ENCODE measurements at places on chromosomes 4 and X.

DNA sequence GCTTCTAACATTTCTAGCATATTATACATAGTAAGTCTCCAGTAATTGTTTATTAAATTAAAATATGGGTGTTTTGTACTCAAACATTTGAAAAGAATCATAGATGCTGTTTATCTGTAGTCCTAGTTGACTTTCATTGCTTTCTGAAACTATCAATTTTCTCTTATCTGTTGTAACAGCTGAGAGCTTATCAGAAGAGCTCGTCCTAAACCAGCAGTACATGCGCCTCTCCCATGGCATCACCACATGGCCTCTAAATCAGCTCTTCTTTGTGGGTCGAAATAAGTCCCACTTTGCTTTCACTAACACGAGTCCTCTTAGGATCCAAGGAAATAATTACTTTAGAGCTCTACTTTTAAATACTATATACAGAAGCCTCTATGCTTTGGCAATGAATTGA is 55.1 kb downstream of the PPP3CA start:
- no peak for DNase-seq

- DNase-seq, result no peak
Observed at GRCh38 chr4:118797558-118798142, 38.3 kb downstream of the SEC24D start.

- no peak for DNase-seq
Observed at GRCh38 chrX:134461437-134461836, 1.5 kb downstream of the HPRT1 start.

- DNase-seq, result no peak
Observed at GRCh38 chr4:148027201-148027600, 295.3 kb downstream of the ARHGAP10 start.

DNA sequence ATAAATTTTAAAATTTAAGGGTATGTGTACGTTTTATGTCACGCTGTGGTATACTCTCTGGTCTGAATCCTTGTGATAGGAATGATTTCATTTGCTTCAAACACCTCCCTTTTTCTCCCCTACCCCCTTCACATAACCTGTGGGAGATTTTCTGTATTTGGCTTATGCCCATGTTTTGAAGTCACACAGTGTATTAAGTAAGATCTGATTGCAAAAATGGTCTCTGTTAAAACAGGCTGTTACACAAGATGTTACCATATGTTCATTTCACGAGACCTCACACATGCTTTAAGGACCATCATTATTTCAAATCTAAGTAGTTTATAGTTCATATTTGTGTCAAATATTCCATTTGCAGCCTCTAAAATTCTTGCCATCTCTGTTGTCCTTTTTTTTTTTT is 63.5 kb downstream of the TMEM131L start:
- DNase-seq, result no peak

- DNase-seq, result no peak
Observed at GRCh38 chr4:56400560-56400959, 13.3 kb upstream of the AASDH start.

GRCh38 chrX:154515090-154515965 is 704 bp downstream of the FAM3A start:
- no peak for DNase-seq

GRCh38 chr4:140884431-140885058 is 128.4 kb upstream of the TBC1D9 start:
- peak; percentile 77 for DNase-seq

- no peak for DNase-seq
Observed at GRCh38 chrX:153361781-153362397, 27.9 kb downstream of the ZNF275 start.

DNA sequence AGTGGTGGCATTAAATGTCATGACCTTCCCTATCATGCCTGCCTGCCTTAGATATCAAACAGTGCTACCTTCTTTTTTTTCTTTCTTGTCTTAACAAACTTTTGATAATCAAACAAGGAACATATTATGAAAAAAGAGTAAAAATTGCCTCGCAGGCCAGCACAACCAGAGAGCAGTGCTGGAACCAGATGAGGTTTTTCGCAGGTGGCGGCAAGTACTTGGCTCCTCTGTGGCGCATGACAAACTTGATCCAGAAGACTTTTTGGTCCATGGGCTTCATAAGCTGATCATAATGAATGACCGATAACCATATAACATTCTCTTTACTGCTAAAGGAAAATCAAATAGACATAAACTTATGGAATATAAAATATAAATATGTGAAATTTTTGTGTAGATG is 61.8 kb downstream of the UGT2B10 start:
- DNase-seq, result no peak

- DNase-seq, result peak; percentile 73
Observed at GRCh38 chr4:89640620-89641366, 196.2 kb downstream of the SNCA start.

GRCh38 chr4:153143527-153144348 is 60.5 kb upstream of the TRIM2 start:
- no peak for DNase-seq

DNA sequence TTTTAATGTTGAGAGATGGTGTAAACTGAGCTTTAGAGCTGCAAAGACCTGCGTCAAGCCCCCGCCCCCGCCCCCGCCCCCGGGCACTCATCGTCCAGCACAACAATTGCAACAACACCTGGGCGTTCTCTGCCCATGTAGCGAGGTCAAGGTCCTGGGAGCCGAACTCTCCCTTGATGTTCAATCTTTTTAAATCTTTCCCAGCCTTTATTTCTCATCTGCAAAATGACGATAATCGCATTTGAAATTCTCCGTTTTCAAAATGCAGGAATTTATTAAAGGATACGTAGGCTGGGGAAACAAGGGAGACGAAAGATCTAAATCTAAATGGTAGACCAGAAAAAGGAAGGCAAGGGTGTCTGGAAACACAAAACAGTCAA is 648 bp upstream of the MSMO1 start:
- peak; percentile 61 for DNase-seq

DNA sequence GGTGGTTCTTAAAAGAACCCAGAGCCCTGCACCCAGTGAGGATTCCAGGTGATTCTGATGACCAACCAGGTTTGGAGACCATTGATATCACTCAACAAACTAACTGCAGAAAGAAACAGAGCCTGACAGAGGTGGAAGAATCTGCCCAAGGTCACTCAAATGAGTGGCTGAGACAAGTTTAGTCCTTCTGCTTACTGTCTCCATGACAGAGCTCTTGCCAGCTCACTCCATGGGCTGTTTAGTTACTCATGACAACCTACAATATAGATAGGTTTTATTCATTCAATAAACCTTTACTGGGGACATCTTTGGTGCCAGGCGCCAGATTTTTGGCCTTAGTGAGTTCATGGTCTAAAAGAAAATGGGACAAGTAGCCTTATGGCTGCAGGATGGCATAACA is 124.3 kb downstream of the RAB28 start:
- DNase-seq, result no peak

DNA sequence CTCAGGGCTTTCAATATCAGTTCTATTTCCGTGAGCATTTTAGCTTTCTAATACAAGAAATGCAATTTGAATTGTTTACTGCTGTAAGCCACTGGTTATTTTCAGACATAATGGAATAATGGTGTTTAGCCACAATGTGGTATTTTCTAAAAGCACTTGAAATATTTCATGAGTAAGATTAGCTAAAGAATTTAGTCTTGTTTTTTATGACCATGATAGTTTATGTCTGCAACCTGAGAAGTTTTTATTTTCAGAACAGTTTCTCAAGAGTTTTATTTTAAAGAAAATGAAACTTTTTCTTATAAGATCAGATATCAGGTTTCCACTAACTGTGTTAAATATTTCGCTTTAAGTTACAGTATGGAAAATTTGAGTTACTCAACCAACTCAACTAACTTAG is 60.2 kb downstream of the SLIT2 start:
- DNase-seq, result no peak

DNA sequence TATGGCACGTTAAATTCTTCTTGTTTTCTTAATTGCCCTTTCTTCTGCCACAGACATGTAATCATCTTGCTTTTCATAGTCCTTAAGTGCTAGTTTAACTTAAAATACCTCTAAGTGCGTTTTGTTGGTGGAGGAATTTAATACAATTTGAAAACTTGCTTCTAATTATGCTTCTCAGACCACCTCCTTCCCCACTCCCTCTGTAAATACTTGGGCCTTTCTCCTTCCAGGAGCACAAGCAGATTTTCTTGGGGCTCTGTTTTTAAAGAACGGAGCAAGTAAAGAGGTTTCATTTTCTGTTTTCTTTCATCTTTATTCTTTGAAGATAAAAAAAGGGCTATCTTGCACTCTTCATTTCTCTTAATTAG is 559 bp upstream of the PCDH18 start:
- DNase-seq, result no peak

- no peak for DNase-seq
Observed at GRCh38 chr4:122635205-122635604, 14.3 kb upstream of the IL21 start.

DNA sequence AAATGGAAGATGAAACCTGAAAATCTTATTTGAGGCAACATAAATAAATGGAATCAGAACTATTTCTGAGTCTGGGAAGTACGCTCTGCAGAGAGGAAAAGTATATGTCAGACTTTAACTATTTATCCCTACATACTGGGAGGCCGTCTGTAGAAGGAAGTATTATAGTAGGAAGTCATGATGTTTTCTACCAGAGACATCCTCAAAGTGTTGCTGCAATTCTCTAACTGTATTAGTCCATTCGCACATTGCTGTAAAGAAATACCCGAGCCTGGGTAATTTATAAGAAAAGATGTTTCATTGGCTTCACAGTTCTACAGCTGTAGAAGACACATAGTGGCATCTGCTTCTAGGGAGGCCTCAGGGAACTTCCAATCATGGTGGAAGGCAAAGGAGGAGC is 88.7 kb upstream of the TBL1X start:
- no peak for DNase-seq

DNA sequence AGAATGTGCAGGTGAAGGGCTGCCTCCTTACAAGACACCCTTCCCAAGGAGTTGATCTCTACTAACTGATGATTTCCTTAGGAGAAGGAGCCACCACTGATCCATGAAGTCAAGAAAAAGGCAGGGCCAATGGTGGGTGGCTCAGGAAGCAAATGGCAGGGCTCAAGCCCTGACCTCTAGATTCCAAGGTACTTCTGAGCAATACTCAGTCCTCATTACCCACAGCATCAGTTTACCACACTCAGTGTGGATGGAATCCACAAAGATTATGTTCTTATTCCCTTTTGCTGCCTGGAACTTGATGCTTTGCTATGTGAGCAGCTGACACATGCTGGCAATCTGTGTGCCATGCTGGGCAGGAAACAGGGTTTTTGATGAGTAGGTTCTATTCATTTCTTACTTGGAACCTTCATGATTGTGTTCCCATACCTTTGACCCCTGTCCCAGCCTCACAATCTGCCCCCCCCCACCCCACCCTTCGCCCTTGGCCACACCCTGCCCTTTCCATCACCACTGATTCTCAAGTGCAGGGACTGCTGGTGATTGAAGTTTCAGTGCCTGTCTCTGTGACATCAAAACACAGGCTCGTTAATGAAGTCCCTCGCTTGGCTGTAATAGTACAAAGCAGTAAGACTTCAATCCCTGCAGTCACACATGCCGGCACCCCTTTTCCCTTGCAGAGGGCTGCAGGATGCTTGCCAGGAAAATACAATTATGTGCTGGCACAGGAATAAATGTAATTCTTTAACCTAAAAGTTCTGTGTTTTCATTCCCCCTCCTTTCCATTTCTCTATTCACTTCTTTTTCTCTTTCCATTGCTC is 135.6 kb upstream of the GPC4 start:
- DNase-seq, result no peak

GRCh38 chrX:3609810-3610209 is 103.6 kb downstream of the PRKX start:
- no peak for DNase-seq

DNA sequence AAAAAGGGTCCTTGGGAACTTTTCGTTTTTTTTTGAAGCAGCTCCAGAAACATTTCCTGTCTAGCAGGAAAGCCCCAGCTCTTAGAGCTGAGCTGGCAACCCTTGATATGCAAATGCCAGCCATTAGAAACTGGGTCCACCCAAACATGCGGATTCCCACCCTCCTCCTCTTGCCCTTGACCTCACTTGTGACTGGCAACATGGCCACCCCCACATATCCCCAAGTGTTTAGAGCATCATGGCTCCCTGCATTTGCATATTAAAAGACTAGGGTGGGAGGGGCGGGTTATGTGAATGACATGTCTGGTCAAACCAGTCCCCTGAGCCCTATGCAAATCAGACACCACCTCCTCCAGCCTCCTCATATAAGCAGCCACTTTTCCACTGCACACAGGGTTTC is 671.1 kb downstream of the FAT4 start:
- peak; percentile 40 for DNase-seq

DNA sequence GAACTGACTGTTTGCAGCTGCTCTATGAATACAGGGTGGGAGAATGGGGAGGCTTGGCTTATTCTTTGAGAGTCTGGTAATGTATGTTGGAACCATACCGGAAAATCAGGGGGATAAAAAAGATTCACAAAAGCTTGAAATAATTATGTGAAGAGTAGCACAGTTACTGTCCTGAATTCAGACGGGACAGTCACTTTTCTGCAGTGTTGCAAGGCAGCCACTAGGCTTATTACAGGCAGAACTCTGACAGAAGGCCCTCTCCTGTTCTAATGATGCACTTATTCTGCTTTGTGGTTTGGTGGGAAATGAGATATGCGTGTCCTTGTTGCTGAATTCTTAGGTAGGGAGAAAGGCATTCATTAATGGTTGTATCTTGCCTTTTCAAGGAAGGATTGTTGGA is 37.2 kb downstream of the GUCY1B1 start:
- peak; percentile 37 for DNase-seq

DNA sequence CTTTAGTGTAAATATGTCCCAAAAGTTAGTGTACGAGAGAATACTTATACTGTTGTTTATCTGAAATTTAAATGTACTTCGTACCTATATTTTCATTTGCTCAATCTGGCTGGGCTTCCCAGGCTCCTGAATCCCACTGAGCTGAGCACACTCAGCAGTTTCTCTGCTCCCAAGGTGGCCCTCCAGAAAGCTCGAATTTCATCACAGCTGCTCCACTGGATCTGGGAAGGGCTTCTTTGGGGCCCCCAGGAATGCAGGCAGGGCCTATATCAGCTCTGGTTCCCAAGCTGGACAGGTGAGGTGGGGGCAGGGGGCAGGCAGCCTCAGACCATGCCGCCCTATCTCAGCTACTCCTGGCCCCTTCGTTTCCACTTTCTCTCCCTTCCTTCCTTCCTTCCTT is 1.5 kb upstream of the FATE1 start:
- DNase-seq, result no peak

- DNase-seq, result no peak
Observed at GRCh38 chrX:13110433-13111324, 66.3 kb upstream of the FAM9C start.

DNA sequence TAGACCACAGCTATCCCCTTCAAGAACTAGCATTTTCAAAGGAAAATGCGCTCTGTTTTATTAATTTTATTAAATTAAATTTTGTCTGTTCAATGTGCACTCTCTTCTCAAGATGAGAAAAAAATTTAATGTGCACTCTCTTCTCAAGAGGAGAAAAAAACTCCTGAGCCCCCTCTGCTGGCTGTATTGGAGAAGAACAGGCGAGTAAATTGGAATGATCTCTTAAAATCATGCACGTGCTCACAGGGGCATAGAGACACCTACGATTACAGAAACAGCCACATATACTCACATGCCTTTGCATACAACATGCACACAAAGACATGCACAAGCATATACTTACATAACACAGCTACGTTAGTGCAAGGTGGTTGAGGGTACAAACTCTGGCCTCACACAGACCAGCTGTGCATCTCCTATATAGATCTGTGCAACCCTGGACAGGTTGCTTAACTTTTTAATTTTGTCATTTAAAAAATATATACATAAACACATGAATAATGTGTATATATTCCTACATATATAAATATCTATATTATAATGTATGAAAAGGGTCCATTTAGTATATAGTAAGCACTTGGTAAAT is 176.2 kb upstream of the CXorf66 start:
- DNase-seq, result peak; percentile 29

- DNase-seq, result no peak
Observed at GRCh38 chr4:188941524-188942119, 802.4 kb downstream of the TRIML1 start.

GRCh38 chr4:181475781-181476507 is 767.3 kb upstream of the TENM3 start:
- DNase-seq, result peak; percentile 11
